ENCODE measurements at places on chromosomes 11 and 22.

DNA sequence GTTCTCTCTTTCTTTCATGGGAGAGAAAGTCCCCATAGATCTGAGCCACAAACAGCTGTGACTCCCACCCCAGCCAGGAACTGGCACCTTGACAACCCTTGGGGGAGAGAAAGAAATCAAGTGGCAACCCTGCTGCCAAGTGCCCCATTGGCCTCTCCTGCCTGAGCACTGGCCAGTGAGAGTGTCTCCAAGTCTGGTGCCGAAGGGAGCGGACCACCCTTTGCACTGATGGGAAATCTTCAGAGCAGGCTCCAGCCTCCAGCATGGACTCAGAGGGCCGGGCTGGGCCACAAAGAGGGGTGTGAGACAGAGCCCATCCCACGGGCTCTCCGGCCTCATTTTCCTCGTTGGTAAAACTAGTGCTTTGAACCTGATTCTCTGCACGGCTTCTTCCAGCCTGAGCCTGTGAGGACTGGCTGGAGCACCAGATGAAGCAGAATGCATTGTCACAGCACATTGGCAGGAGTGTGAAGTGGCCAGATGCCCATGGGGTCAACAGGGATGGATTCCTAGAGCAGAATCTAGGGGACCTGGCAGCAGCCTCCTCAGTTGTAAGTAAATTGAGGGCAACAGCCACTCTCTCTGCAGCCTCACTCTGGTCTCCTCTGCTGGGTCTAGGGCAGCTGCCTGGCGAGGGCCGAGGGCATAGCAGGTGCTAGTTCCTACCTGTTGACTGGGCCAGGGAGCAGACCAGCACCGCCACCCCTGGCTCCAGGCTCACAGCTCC is 81.4 kb downstream of the TRIM29 start:
- DNase-seq = no peak

GRCh38 chr11:68457898-68458249 is 2.7 kb upstream of the PPP6R3 start:
- DNase-seq = no peak

- DNase-seq = no peak
These were observed 19.6 kb upstream of the CCDC134 start for GRCh38 chr22:41780746-41781505.

DNA sequence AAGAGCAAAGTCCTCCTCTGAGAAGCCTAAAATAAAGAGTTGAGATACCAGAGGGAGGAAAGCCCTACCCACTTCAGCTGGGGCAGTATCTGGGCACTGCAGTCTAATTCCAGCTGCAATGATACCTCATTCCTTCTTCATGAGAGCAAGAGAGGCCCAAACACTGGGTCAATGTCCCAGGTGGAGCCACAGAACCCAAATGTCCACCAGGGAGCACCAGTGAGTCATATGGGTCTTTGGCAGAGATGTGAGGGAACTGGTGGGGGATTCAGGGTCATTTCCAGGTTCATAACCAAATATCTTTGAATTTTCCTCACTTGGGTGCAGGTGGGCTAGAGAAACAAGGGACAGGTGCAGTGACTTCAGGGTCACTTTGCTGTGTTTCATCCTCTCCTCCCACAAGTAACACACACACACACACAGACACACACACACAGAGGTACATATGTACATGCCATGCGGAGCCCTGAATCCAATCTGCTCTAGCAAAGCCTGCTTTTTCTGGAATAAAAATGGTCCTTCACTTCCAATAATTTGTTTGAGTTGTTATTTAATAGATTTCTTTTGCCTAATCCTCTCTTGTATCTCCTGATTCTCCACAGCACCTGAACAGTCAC is 585.4 kb downstream of the SOX6 start:
- peak; percentile 63 for DNase-seq

All from iPS-NIHi11 (cell line).